NCI-H69 (cell line): ENCODE measurements at places on chromosomes 16 and 17.

DNA sequence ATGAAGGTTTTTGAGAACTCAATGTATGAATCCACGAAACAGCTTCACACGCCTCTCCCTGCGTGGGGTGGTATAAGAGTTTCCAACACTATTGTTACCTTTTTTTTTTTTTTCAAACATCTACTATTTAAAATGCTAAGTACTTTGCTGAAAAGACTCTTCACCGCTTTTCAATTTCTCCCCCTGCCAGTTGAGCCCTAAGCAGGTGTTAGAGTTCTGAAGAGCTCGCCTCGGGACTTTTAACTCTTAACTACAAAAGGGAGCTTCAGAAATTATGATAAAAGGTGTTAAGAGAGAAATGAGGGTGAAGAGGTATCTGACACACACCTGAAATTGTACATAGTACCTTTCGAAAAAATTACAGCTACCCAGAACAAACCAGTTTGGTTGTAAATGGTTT is 20.9 kb upstream of the PSMD7 start:
- DNase-seq, result no peak

DNA sequence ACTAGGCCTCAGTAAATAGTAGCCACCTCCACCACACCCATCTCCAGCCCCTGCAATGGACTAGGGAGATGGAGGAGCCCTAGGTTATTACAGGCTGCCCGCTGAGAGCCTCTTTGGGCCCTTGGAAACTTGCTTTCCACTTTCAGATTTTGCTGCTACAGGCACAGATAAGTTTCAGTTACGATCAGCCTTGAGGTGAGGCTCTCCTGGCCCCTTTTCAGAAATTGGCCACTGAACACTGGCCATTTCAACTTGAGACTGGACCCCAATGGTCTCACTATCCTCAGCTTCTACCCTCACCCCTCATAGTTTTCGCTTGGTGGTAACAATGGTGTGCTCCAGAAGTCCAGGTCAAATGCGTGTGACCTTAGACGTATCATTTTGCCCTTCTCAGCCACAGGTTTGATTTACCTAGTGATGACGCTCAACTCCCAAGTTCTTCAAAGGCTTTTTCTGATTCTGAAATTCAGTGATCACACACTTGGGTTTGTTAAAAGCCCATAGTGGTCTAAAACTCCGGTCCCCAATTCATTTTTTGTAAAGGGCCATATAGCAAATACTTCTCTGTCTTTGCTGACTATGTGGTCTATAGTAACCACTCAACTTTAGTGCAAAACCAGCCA is 1.0 kb downstream of the PMM2 start:
- DNase-seq, result no peak

- DNase-seq, result no peak
These were observed 39.7 kb downstream of the USP10 start for GRCh38 chr16:84739349-84740124.

GRCh38 chr17:47742319-47743181 is 9.5 kb downstream of the TBX21 start:
- DNase-seq, result peak; percentile 58

- DNase-seq, result no peak
These were observed at the start of gene SGCA for GRCh38 chr17:50165867-50166517. SGCA (plus strand) TSS chr17:50166005; CDS start chr17:50166041, 36 bp downstream.

GRCh38 chr17:34850023-34850422 is 111.2 kb downstream of the CCT6B start:
- no peak for DNase-seq

GRCh38 chr17:1055751-1056645 is 59.1 kb downstream of the TIMM22 start:
- peak; percentile 41 for DNase-seq

- DNase-seq, result peak; percentile 73
These were observed 596 bp downstream of the MSL1 start for GRCh38 chr17:40122136-40122998.

DNA sequence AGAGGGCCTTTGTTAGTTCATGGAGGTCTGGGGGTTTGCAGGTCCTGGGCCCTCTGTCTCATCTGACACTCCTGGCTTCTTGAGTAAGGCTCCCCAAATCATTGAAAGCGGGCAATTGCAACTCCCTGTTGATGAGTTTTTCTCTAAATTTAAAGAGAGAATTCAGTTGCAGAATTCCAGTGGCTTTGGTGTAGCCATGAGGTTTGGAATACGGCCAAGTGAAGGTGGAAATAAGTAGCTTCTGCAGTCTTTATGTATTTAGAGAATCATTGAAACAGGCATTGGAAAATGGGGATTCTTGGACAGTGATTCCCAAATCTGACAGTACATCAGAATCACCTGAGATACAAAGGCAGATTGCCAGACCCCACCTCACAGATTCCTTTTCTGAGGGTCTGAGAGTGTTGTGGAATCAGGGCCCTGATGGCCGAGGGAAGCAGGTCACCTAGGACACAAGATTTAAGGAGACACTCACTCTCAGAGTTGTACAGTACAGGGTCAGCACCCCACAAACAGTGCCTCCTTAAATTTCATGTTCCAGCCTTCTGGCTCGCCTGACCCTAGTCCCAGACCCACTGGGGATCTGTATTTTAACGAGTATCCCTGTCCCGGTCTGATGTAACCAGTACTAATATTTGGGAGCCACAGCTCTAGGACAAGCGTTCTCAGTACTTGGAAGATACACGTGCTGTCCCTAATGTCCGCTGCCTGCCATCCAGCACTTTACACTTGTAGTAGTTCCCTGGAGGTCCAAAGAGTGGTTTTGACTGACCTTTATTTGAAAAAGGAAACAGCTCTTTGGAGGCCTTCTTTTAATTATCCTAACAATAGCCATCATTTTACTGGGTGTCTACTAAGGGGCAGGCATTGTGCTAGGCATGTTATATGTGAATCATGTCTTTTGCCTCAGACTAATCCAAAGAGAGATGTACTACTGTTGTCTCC is 37.8 kb downstream of the YPEL2 start:
- DNase-seq, result peak; percentile 23

- no peak for DNase-seq
These were observed 5.0 kb downstream of the KATNB1 start for GRCh38 chr16:57740423-57741071.
